HFF-Myc (cell line): ENCODE measurements at places on chromosomes 7 and 10.

DNA sequence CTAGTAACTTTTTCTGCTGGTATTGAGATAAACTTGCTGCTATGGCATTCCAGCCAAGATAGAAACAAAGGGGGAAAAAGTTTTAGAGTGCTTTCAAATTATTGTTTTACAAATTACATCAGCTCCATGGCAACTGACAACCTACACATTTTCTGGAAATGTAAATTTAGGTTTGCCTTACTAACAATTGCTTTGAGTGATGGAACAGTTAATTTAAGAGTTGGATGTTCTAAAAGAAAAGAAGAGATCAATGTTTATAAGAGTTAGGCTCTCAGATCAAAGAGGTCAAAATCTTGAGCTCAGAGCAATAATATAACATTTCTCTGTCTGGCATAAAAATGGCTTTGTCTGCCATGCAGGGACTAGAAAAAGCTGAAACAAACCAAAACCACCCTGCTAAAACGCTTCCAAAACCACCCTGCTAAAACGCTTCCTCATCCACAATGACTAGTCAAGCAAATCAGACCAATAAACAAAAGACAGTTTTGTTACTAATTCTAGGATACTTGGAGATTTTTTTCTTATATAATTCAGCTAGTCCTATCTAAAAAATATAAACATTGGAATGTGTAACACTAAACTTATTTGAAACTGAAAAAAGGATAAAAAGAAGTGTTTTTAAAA, 32.3 kb downstream of the ORC5 start:
- no peak for DNase-seq

GRCh38 chr7:98668255-98668654, 51.2 kb downstream of the NPTX2 start:
- no peak for DNase-seq

DNA sequence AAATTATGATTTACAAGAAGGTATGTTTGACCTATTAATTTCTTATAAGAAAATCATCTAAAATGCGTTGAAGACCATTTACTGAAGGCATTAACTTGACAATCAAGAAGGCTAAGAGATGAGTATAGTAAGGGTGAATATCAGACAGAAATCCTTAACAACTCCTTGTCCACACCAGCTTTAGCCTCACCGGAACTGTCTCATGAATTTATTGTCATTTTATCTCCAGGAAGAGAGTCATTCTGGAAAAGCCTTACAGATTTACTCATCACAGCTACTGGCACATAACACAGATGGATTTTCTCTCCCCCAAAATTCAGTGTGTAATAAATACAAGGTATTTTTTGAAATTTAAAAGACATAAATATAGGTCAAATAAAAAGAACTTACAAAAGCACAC, 129.4 kb upstream of the LSM8 start:
- no peak for DNase-seq

GRCh38 chr10:87598700-87599099, 61.0 kb upstream of the PAPSS2 start:
- DNase-seq, result no peak
